ENCODE measurements at places on chromosomes 2 and 18.

DNA sequence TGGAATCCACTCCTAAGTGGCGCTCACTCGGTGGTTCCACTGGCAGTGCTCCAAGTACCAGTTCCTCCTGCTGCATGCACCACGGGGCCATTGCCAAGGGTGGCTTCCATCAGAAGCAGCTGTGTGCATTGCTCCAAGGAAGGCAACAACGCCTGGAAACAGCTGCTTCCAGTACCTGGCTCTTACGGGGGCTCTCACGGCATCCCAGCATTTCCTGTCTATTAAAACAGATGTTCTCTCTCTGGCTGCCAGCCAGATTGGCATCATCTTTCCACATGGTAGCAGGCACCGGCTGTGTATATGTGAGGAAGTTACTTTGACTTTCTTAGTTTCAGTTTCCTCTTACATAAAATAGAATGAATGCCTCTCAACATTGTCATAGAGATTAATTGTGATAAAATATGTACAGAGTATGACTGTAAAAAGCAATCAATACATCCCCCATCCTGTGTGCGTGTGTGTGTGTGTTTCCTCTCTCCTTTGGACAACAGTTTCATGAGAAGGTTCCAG lies 84.9 kb downstream of the CMPK2 start:
- peak; percentile 76 for DNase-seq

- DNase-seq, result no peak
These were observed 249.7 kb downstream of the TPGS2 start for GRCh38 chr18:36578871-36579710.

- no peak for DNase-seq
These were observed 66.6 kb downstream of the CTIF start for GRCh38 chr18:48605408-48605845.

DNA sequence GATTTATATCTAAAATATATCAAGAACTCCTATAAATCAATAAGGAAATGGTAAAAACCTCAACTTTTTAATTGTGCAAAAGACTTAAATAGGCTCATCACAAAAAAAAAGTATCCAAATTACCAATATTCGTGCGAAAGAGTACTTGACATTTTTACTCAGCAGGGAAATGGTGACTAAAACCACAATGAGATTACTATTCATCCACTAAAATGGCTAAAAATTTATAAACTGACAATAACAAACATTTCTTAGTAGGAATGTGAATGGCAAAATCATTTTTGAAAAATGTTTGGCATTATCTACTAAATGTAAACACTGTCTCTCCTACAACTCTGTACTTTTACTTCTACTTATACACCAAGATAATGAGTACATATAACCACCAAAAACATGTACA lies 184.8 kb upstream of the RND3 start:
- DNase-seq, result no peak

DNA sequence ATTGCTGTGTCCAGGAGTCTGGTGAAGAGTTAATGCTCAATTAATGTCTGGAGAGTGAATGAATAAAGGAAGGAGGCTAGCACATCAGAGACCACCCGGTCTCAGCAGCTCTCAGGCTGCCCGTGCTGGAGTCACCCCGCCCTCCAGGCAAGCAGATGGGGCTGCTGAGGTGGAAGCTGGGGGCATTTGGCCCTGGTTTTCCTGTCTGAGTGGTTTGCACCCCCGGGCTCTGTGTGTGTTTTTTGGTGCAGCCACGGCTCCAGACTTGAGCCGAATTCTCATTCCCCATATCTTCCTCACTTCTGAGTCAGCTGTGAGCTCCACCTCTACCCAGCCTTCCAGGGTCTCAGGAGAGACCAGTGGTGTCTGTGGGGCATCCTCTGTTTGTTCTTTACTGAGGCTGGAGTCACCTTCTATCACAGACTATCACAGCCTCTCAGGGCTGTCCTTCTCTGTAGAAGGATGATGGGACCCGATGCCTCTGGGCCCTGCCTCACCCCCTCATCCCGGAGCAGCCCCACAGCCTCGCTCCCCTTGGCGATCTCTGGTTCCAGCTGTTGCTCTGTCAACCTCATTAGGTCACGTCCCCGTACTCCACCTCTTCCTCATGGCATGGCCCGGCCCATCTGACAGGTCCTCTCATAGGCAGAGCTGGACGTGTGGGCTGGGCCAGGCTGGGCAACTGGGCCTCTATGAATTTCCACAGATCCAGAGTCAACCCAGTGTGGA lies 60.8 kb downstream of the HS1BP3 start:
- peak; percentile 21 for DNase-seq

GRCh38 chr2:149087751-149088150 lies 49.3 kb downstream of the LYPD6B start:
- DNase-seq, result no peak

DNA sequence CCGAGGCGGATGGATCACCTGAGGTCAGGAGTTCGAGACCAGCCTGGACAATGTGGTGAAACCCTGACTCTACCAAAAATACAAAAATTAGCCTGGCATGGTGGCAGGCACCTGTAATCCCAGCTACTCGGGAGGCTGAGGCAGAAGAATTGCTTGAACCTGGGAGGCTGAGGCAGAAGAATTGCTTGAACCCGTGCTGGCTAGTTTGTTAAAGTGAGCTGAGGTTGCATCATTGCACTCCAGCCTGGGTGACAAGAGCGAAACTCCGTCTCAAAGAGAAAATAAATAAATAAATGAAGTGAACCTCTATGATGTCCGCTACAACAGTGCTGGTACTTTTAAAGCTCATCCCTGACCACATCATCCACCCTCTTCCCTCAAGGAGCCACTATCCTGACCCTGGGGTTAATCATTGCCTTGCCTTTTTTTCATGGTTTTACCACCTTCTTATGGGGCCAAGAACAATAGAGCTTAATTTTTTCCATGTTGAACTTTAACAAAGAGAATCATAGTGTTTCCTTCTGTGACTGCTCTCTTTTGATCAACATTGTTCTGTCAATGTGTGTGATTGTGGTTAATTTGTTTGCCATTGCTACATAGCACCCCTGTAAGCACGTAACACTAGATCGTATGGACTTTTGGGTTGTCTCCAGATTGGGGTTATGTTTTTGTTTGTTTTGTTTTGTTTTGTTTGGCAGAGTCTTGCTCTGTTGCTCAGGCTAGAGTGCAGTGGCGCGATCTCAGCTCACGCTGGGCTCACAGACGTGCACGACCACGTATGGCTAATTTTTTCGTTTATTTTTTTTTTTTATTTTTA lies 17.1 kb upstream of the ATRAID start:
- DNase-seq, result no peak

DNA sequence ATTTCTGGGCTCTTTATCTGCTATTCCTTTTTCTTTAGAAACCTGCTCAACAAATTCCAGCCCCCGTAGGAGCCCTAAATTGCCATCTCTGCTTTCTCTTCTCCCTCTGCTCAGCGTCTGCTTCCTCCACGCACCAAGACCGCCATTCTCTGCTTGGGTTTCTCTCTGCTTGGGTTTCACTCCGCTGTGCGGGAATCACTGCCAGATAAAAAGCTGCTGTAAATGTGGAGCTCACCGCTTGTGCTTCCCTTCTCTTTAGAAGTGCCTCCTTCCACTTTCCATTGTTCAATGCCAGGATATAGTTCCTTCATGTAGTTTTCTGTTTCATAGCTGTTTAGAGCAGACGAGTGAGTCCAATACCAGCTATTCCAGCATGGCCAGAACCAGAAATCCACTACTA lies 45.9 kb downstream of the TMEM237 start:
- DNase-seq, result no peak

- DNase-seq, result no peak
These were observed 50.5 kb downstream of the CCDC85A start for GRCh38 chr2:56234241-56234640.

DNA sequence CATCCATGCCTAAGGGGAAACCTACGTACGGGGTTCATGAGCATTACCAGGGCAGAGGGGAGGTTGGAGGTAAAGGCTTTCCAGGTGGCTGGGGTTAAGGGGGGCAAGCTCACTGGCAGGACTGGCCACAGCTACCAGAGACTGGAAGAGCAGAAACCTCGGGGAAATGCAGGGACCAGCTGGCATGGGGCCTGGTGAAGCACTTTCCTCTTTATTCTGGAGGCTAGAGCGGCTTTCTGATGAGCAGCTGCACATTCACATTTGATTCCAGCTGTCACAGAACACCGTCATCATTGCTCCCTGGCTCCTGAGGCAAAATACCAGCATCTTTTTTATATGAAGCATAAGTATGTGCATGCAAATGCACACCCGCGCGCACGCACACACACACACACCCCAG lies 28.7 kb upstream of the LRRC30 start:
- no peak for DNase-seq

- DNase-seq, result no peak
These were observed 31.0 kb downstream of the PXDN start for GRCh38 chr2:1713142-1713838.

- no peak for DNase-seq
These were observed 18.8 kb upstream of the PLB1 start for GRCh38 chr2:28477087-28477486.

GRCh38 chr2:17104454-17104853 lies 413.8 kb downstream of the RAD51AP2 start:
- no peak for DNase-seq

- no peak for DNase-seq
These were observed 64.2 kb upstream of the CAPN13 start for GRCh38 chr2:30871440-30871839.

DNA sequence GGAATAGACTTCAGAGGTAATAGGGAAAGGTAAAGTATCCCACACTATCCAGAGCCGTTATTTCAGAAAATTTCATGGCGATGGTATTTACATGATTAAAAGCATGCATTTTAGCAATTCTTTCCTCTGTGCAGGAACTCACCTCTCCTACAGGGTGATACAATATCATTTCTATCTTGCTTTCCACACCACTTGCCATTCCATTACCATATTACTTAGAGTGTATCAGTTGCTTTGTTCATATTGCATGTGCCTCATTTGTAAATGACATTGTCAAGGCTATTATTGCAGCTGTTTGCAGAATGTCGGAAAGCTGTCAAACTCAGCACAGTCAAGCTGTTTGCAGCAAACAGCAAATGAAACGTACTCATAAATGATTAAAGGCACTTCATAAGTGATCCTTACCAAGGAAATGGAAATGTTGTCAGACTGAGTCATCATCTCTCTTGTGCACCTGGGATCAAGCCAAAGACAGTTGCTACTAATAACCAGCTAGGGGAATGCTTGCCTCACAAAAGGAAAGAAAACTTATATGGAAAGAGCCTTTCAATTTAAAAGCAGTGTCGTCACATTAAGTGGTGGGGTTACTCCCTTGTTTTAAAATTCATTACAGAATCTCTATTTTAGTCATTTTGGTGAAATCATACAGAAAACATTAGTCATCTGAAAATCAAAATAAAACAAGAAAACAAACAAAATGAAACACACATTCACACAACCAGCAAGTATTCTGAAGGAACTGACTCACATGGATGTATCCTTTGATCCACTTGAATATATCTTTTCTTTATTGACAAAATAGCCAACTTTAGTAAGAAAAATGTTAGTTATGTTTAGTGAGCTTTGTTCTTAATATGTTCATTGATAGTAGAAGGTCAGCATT lies 1064.1 kb upstream of the CNTNAP5 start:
- DNase-seq, result no peak

DNA sequence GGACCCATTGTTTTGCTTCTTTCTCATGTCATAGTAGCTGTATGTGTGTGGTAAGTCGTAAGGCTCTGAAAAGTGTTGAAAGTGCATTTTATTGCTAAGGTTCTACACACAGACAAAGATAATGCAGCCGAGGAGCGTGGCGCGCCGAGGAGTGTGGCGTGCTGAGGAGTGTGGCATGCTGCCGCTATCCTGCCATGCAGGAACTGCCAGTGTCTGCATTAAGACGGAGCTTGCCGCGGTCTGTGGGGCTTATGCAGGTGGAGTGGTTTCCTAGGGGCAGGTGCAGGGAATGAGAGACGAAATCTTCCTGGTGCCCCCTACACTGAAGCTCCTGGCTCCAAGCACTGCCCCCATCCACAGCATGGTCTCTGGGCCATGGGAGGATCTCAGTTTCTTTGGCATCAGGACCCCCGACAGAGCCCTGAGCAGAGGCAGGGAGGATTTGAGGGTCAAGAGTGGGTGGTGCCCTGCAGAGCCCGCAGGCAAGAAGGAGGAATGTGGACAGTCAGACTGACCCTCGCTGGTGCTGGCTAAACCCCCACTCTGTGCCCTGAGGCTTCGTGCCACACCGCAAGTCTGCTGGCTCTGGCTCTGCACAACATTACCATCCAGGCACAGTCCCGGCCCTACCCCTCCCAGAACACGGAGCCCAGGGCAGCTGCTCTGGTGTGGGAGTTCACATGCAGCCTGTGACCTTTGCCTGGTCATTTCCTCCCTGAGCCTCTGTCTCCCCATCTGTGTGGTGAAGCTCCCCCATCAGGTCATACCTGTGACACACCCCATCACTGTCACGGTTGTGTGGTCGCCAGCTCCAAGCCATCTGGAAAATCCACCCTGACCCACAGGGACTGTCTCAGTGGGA lies 3.2 kb downstream of the SNED1 start:
- DNase-seq, result peak; percentile 19

GRCh38 chr18:10170375-10170774 lies 256.6 kb downstream of the VAPA start:
- no peak for DNase-seq

DNA sequence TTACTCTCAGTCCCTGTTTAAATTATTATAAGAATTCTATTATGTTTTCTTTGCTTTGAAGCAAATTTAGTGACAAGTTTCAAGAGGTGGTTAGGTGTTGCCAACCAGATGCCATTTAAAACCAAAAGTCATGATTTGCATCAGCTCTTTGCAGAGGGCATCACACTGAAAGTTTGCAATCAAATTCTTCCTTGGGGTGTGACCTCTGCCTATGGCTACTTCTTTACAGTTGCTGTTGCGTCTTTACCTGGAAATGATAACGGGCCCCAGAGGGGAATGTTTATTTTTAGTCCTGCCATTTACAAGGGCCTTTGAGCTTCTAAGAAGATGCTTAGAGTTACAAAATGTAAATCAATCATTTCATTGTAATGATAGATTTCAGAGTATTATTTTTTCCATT lies 561.0 kb downstream of the ARHGAP15 start:
- DNase-seq, result no peak

DNA sequence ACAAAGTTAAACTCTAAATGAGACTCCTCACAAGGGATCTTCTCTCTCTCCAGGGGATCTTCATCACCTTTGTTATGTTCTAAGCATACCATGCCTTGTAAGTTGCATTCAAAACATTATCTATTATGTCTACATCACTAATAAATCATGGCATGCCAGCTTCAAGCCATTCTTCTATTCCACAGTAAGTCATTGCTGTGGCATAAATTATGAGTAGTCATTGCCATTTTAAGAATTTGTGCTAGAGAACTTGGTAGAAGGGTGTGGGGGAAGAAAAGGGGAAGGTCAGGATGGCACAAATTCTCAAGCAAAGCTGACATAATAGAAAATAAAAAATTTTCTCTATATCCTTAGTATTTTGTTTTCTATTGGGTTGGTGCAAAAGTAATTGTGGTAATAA lies 33.5 kb downstream of the BARD1 start:
- DNase-seq, result no peak

DNA sequence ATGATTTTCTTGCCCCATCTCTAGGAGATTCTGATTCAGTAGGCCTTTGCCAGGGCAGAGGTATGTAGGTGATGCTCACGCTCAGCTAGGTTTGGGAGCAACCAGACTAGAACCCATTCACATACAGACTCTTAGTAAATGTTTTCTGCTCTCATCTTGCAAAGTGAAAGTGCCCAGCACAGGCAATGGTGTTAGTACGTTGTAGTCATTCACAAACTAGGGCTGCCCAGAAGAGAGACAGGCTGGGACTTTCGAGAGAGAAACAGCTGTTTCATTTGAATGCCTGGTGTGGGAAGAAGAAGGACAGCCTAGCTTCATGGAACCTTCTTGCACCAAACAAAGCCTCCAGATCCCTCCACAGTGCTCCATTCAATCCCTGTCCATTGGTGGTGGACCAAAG lies 19.4 kb downstream of the DDX18 start:
- no peak for DNase-seq

Data from psoas muscle (tissue), 8 donors.